ENCODE measurements at places on chromosomes 7 and 10.

DNA sequence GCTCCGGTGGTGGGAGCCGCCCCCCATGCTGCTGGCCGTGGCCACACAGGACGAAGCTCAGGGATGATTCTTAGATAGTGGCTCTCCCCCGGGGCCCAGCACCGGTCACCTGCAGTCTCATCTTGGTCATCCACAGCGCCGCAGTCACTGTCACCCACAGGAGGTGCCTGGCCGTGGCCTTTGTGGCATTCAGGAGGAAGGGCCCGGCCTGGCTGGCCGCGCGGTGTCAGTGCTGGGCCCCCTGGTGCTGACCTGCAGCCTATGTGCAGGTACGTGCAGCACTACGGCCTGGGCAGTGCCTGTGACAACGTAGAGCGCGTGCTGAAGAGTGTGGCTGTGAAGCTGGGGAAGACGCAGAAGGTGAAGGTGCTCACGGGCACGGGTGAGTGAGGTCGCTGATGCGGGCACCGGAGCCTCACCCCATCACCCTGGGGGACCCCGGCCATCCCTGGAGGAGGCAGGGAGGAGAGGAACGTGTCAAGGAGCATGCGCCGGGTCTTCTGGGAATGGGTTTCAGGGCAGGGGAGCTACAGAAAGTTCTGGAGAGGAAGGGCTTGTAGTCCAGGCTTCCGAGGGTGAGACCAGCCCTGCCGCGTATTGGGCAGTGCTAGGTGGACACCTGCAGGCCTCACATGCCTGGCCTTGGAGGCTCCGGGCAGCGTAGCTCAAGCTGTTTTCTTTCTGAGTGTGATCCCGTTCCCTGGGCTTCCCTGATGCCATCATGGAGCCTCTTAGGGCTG, 5.0 kb downstream of the SPRN start:
- DNase-seq, result no peak

GRCh38 chr10:52523696-52524095, 209.6 kb downstream of the DKK1 start:
- DNase-seq, result no peak

DNA sequence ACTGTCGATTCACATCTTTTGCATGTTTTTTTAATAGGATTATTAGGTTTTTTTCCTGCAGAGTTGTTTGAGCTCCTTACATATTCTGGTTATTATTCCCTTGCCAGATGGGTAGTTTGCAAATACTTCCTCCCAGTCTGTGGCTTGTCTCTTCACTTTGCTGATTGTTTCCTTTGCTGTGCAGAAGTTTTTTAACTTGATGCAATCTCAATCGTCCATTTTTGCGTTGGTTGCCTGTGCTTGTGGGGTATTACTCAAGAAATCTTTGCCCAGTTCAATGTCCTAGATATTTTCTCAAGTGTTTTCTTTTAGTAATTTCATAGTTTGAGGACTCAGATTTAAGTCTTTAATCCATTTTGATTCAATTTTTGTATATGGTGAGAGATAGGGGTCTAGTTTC, 95.4 kb downstream of the TBXAS1 start:
- DNase-seq, result no peak

- no peak for DNase-seq
Observed at GRCh38 chr7:68038621-68039314, 1042.1 kb downstream of the TYW1 start.

- no peak for DNase-seq
Observed at GRCh38 chr10:120794390-120794789, 56.8 kb upstream of the WDR11 start.

- no peak for DNase-seq
Observed at GRCh38 chr7:90686146-90686545, 90.0 kb downstream of the CDK14 start.

DNA sequence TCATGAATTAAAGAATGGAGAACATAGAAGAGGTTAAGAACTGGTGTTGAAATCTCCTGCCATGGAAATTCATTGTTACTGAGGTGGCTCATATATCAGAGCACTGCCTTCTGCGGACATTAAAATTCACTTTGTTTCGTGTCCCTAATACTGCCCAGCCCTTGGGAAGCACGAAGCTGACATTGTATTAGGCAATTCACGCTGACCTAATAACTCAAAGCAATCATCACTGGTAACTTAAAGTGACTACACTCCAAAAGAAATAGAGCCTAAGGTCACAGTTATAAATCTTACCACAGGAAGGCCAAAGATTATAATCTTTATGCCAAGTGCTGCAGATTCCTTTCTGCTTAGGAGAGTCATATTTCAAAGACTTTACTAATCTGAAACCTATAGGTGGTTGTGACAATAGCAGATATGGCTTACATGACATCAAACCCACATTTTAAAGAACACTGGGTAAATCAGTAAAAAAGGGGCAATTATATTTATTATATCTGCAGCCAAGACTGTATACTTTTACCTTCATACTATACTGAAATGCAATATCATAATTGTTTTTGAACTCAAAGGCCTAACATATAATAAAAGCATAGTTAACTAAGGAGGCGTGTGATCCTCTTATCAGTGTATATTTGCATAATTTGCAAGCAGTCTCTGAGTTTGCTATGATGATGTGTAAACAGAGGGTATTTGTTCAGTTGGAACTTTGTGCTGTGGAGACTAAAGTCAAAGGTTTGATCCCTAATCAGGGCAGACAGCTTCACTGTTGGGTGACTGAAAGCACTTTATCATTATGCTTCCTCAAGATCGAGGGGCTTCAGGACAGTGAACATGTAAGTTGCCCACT, 51.9 kb upstream of the CAPZA2 start:
- no peak for DNase-seq

DNA sequence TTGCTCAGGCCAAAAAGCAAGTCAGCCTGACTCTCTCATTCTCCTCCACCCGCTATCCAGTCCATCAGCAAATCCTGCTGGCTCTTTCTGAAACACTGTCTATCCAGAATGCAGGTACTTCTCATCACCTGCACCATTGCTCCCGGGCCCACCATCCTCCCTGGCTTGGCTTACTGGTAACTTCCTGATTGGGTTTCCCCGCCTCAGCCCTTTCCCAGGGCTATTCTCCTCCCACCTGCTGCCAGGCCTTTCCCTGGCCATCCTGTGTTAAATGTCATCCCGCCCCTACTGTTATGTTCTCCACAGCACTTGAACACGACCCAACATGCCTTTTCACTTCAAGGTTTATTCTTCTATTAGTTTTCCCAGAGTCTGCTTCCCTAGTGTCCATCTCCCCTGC, 124.0 kb downstream of the CNNM2 start:
- DNase-seq, result peak; percentile 27

DNA sequence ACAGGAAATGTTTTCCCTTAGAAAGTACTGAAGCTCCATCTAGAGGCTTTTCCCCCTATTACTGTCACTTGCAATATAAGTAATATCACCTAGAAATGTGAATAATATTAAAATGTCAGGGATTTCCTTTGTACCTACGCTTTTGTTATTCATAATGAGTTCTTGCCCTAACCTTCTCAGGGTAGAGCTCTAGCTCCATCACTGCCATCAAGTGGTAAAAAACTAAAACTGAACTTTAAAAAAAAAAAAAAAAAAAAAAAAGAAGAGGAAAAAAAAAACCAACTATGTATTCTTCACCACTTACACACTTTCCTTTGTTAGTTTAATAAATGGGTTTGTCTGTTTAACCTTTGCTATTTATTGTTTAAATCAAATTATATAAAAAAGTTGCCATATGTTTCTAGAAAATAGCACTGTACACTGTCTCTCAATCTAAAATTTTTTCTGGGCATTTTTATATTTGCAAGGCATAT, 49.9 kb downstream of the DNAJC1 start:
- no peak for DNase-seq

DNA sequence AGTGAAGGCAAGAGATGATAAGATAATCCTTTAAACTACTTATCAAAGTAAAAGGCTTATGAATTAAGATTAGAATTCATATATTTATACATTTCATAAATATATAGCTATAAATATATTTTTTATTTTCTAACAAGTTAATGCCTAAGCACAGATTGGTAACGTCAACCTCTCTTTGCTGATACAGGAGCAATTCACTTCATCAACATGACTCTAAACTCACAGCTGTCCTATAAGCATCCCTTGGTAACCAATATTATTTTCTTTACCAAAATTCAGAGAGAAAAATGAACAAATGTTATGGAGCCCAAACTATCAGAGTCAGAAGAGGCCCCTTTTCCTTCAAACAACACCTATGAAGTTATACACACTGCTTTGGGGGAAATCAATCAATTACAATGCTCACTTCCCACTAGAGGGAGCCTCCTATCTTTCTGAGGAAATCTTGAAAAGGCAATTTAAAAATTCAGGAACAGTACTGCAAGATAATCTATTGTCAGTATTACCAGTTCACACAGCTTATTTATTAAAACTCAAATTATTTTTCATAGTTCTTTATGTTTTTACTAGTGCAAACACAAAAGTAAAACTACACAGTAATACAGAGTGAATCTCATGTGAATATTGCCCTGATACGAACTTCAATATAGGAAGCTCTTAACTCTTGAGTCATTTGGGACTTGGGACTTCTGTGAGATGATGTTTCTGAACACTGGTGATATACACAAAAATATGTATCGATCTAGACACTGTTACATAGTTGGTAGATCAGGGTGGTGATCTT, 51.0 kb upstream of the NOBOX start:
- no peak for DNase-seq

- no peak for DNase-seq
Observed at GRCh38 chr7:100688326-100688860, 5.7 kb downstream of the GIGYF1 start.
